ENCODE measurements at places on chromosomes 12 and 14. TPM values are rescaled to one million over a fixed set of nuclear protein-coding genes. Genes with fewer than 3 reads are reported as not detected.

LRRIQ1 gene
- not detected for total RNA-seq

DNA sequence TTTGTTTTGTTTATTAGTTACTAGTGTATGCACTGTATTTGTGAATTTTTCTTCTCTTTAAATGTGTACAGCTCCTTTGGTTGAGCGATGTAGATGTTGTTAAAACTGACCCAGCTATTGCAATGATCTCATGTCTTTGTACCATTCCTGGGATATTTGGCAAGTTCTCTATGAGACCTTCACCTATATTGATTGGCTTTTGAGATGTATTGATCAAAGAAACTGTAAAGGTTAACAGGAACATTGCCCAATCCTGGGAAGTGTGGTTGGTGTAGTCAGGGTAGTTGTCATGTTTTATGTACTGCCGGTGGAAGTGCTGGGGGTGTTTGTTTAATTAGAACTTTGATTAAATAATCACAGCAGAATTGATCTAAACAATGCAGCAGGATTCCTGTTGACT lies 43.1 kb downstream of the ACSS3 start:
- no peak overlapping the region for H3K27ac ChIP-seq
- DNase-seq, result no peak
- no peaks in the 10 kb centered on the region for H3K4me1 ChIP-seq
- no peaks in the 10 kb centered on the region for H3K36me3 ChIP-seq
- H3K4me3 ChIP-seq, result no peak overlapping the region

DNA sequence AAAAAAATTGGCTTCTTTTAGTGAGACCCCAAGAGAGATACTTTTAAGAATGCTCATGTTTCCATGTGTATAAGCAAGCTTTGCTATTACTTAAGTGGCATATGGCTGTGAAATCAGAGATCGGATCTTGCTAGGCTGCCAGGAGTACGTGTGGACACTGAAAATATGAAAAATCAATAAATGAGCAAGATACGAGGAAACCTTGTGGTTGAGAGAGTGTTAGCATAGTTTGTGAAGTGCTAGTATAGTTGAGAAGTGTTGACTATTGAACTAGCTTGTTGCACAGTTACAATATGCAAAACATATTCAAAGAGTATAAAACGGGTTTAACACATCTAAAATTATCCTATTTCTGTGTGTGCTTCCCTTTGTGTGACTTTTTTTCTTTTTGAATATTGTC lies 230.9 kb upstream of the NOVA1 start:
- no peak for DNase-seq
- no peaks in the 10 kb centered on the region for H3K27me3 ChIP-seq
- no peaks in the 10 kb centered on the region for H3K4me1 ChIP-seq

MYF6 gene
- total RNA-seq, result not detected

DNA sequence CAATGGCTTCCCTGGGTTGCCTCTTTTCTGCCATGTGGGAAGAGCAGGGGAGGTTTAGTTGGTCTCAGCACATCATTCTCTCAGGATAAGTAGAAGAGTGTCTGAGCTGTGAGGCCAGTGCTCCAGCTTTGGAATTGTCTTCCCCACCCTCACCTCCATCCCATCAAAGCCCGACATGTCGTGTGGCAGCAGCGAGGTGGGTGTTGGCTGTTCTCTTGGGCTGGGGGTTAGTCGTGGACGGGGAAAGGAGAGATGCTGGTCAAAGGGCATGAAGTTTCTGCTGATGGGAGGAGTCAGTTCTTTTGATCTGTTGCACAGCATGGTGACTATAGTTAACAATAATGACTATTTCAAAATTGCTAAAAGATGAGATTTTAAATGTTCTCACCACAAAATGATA lies 404.2 kb downstream of the TMEM121 start:
- H3K4me3 ChIP-seq, result no peak overlapping the region
- no peaks in the 10 kb centered on the region for H3K27me3 ChIP-seq
- H3K4me1 ChIP-seq, result no peaks in the 10 kb centered on the region
- DNase-seq, result no peak
- no peak overlapping the region for H3K27ac ChIP-seq

- no peaks in the 10 kb centered on the region for H3K27me3 ChIP-seq
- H3K4me3 ChIP-seq, result no peak overlapping the region
- H3K27ac ChIP-seq, result no peak overlapping the region
These were observed 99.0 kb downstream of the RTN1 start for GRCh38 chr14:59771577-59771976.

CCDC88C gene
- total RNA-seq, result 275 TPM

DNA sequence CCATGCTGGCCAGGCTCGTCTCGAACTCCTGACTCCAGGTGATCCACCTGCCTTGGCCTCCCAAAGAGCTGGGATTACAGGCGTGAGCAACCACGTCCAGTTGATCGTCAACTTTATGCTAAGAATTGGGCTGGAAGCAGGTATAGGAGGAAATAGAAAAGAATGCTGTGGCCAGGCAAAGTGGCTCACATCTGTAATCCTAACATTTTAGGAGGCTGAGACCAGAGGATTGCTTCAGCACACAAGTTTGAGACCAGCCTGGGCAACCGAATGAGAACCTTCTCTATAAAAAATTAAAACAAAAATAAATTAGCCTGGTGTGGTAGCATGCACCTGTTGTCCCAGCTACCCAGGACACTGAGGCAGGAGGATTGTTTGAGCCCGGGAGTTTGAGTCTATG lies 37.1 kb upstream of the SNX6 start:
- H3K27ac ChIP-seq, result no peak overlapping the region
- no peak for DNase-seq
- H3K36me3 ChIP-seq, result no peaks in the 10 kb centered on the region
- no peak overlapping the region for H3K4me3 ChIP-seq
- H3K27me3 ChIP-seq, result no peaks in the 10 kb centered on the region

- H3K27me3 ChIP-seq, result peaks cover 6% of the 10 kb centered on the region
- DNase-seq, result no peak
- H3K4me3 ChIP-seq, result no peak overlapping the region
- no peaks in the 10 kb centered on the region for H3K4me1 ChIP-seq
- no peaks in the 10 kb centered on the region for H3K36me3 ChIP-seq
These were observed 120.1 kb downstream of the SMOC1 start for GRCh38 chr14:69999261-69999674.

DNA sequence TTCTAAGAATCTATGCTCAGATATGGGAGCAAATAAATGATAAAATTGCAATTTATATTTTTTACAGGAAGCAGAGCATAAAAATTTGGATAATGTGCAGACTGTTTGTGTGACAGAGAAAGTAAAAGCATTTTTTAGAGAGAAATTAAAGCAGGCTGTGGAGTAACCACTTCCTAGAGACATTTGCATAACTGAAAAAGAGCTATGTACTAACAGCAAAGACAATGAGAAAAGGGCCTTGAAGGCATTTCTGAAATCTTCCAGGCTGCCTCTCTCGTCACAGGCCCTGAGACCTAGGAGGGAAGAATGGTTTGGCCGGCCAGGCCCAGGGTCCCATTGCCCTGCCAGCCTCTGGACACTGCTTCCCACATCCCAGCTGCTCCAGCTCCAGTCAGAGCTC lies 247.2 kb downstream of the ALX1 start:
- H3K4me3 ChIP-seq, result no peak overlapping the region
- H3K27me3 ChIP-seq, result no peaks in the 10 kb centered on the region
- DNase-seq, result no peak
- H3K4me1 ChIP-seq, result no peaks in the 10 kb centered on the region

DNA sequence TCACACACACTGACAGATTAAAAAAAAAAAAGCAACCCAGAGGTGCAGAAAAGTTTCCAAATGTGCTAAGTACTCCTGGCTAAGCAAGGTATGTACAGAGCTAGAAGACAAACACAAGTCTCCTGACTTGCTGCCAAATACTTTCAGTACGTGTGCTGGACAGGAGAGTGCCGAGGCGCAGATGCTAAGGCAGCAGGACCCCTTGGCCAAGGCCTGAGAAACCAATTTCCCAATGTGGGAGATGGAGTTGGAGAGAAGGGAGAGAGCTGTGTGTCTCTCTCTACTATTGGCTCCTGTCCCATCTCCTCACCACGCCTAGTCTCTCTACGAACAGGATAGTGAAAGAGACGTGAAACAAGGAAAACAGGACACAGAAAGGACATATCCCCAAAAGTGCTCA lies 5.3 kb downstream of the SPRYD3 start:
- no peak for DNase-seq
- no peak overlapping the region for H3K27ac ChIP-seq
- no peak overlapping the region for H3K4me3 ChIP-seq
- peaks cover 70% of the 10 kb centered on the region for H3K36me3 ChIP-seq

- H3K36me3 ChIP-seq, result no peaks in the 10 kb centered on the region
- no peak overlapping the region for H3K4me3 ChIP-seq
- no peak for DNase-seq
- H3K27me3 ChIP-seq, result no peaks in the 10 kb centered on the region
- no peak overlapping the region for H3K27ac ChIP-seq
These were observed 74.5 kb downstream of the LRRC74A start for GRCh38 chr14:76900682-76901081.

DCP1B gene
- total RNA-seq, result 22.0 TPM
